Activated naive CD4-positive, alpha-beta T cell (primary cell): ENCODE measurements at places on chromosomes 2 and 18.

DNA sequence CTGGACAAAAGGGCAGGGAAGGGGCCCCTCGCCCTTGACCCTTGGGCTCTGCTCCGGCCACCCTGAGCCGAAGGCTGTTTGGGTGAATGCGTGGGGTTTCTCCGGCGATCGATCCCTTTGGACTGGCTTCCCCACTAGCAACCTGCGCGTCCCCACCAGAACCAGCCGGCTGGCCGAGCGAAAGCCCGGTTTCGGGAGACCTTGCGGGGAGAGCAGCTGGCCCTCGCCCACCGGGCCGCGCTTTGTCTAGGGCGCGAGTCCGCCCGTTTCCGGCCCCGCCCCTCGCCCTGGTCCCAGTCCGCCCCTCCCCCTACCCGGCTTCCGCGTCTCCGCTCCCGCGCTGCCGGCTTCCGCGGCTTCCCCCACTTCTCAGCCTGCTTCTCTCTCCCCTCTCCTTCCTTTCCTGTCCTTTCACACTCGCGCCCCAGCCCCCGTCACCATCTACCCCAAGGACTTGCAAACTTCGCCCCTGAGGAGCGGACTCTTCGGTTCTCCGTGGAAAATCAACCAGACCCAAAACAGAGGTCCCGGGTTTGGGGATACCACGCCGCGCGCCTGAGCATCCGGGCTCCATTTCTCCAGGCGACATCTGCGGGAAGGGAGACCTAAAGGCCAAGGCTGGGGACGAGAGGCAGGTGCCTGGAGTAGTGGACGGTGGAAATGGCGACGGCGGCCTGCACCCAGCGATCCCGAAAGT is 48.0 kb upstream of the ATP6V1B1 start:
- no peak for DNase-seq

DNA sequence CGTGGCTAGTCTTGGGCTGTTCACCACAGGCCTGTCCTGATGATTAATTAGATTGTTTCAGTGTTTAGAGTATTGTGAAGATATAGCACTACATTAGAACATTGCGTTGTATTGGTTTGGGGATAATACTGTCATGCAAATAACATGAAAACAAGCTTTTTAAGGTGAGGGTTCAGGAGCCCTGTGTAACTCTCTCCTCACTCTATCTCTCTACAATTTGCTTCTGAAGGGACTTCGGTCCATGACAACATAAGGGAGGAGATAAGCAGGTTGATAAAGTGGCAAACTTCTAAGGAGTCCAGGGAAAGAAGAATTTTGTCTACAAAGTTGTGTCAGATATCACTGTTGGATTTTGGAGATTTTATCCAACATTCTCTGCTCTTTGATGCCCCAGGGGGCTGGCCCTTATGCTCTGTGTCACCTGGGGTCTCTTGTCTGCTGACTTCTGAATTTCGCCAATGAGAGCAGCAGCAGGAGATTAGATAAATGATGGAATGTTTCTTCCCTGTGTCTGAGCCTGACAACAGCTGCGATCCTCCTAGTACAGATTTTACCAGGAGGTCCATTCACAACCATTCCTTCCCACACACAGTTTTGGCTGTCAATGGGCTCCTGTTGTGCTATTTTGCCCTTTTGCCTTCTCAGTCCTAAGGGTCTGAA is 3.3 kb downstream of the TNP1 start:
- DNase-seq: no peak

DNA sequence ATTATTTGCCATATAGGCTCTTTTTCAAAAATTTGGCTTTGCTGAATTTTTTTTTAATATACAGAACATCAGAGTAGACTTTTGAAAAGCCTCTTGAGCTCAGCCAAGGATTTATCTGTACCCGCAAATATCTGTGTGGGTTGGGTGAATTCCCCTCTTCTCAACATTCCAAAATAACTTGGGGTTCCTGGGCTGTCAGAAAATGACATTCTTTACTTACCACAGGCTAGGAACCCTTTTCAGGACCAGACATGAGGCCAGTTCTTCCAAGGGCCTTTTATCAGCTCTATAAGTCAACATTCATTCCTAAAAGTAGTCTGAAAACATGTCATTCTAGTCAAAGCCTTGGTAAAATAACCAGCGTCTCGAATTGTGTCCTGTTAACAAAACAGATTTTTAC is 28.8 kb upstream of the FEZ2 start:
- DNase-seq: no peak

GRCh38 chr2:71313016-71313766 is 18.4 kb upstream of the ZNF638 start:
- DNase-seq: no peak

- no peak for DNase-seq
Observed at GRCh38 chr2:213238753-213239495, 45.3 kb upstream of the SPAG16 start.

GRCh38 chr2:86017901-86018896 is 87.5 kb downstream of the POLR1A start:
- no peak for DNase-seq

DNA sequence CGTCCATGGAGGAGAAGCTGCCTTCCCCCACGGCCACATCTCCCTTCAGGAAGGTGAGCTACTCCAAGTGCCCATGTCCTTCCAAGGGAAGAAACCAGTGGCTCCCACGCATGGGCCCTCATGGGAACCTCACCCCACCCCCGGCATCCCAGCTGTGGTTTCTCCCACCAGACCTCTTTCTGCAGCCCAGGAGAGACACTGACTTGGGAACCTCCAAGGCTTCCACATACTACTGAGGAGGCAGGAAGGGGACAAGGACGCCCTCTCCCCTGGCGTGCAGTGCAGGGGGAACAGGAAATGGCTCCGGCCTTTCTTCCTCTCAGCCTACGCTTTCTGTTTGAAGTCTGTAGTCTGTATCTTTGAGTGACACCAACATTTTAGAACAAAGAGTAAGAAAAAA is 104.5 kb upstream of the EPC2 start:
- no peak for DNase-seq

DNA sequence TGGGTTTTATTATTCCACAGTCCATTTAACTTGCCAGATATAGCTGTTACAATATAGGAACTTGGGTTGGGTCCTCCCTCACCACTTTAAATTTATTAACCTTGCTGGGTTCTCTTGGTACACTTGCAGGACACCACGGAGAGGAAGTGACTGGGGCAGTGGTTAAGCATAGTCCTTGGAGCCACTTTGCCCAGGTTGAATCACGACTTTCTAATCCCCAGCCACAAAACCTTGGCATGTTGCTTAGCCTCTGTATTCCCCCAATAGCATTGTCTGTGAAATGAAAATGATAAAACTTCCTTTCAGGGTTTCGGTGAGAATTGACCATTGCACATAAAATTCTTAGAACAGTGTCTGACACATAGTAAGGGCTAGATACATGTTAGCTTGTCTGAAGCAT is 221.2 kb downstream of the IRS1 start:
- DNase-seq: no peak

GRCh38 chr2:105886029-105886454 is 141.3 kb downstream of the NCK2 start:
- DNase-seq: no peak
